ENCODE measurements at places on chromosomes 7 and 10.

- DNase-seq = peak; percentile 32
These were observed 2.7 kb upstream of the PGAM2 start for GRCh38 chr7:44068054-44068453.

- no peak for DNase-seq
These were observed 31.2 kb downstream of the ARMH3 start for GRCh38 chr10:102024799-102025198.

DNA sequence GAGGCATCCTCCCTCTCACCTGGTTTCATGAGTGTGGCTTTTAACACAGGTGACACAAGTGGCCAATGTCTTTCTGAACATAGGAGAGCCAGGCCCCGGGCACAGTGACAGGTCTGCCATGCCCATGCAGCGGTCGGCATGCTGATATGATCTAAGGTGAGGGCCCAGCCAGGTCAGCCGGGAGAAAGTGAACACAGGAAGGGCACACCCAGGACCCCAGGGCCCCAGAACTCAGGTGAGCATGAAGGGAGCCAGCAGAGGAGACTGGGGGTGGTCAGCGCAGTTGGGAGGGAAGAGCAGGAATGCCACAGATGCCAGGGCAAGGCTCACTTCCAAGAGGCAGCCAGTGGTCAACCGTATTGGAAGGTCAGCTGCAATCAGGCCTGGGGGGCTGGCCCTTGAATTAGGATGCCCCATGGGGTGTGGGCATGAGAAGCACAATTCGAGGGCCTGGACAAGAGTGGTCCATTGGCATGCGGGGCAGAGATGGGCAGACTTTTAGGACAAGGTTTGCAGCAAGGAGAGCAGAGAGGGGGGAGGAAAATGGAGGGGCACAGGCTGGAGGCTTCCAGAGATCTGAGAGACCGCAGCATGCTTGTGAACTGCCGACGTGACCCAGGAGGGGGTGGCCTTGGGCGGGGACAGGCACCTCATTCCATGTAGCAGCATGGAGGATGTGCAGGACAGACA, 3.9 kb upstream of the INPP5A start:
- no peak for DNase-seq

GRCh38 chr10:24114556-24114955, 94.4 kb upstream of the KIAA1217 start:
- no peak for DNase-seq

DNA sequence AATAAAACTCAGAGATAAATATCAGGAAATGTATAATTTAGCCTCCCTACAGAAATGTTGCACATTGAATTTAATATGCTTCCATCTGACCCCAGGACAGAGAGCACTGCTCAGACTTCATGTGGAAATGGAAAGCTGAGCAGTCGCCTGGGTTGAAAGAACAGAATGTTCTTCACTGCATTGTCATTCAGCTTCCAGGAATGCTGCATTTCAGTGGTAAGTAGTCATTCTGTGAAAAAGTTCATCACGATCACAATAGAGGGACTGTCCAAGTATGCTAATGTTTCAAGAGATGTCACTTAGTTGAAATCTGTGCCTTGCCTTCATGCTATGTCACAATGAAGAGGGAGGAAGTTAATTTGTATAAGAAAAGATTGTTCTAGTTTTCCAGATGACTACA, 147.3 kb downstream of the NRCAM start:
- no peak for DNase-seq
